Foreskin keratinocyte (primary cell): ENCODE measurements at places on chromosomes 4 and X.

GRCh38 chr4:1759818-1760223, 33.3 kb upstream of the FGFR3 start:
- DNase-seq, result no peak

- DNase-seq, result no peak
Measured at GRCh38 chrX:9577555-9577954, 112.7 kb downstream of the TBL1X start.

DNA sequence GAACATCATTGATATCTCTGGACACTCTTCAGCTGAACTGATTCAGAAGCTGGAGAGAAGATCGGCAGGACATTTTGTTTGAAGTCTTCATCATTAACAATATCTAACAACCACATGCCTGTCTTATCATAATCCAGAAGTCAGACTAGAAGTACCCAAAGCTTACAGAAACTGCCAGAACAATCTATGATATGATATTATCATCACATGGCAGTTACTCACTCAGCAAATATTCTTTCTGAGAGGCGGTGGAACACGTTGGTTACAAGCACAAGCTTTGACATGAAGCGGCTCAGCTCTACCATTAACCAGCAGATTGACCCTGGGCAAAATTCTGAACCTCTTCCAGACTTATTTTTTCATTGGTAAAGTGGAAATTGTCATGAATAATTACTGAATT, 69.4 kb upstream of the KIT start:
- peak; percentile 80 for DNase-seq

DNA sequence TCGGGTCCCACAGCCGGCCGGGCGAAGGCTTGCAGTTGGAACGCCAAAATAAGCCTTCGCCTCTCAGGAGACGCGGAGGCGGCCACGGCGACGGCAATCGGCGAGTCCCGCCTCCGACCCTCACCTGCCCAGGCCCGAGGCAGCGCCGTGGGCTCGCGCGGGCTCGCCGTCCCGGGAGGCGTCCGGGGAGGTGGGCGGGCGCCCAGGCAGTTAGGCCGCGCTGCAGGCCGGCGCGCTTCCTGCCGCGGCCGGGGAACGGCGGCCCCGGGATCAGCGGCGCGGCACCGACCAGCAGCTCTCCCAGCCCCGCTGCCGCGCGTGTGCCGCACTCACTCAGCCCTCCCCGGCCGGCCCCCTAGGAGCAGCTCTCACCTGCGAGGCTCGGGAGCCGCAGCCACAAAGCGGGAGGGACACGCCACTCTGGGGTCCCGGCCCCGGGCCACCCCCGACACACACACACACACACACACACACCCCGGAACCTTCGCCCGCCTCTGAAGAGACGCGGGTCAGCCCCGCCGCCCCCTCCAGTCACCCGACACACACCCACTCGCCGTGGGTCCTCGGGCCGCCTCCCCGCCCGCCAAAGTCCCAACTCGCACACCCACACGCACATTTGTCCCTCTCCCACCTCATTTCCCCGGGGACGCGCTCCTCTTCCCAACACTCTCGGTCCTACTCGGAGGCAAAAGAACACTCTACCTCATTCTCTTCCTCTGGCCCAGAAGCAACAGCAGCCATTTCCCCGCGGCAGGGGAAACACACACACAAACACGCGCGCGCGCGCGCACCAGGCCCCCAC, at the start of gene CNOT6L:
TSS of gene CNOT6L (minus strand) at position 767 of the 802 bp plus-strand sequence. CDS start at position 707, 60 bp downstream.
- DNase-seq, result peak; percentile 28

GRCh38 chr4:100823993-100824323, 306.1 kb upstream of the EMCN start:
- DNase-seq, result no peak

- DNase-seq, result peak; percentile 48
Measured at GRCh38 chrX:102659790-102660757, 8.8 kb downstream of the GPRASP1 start.

DNA sequence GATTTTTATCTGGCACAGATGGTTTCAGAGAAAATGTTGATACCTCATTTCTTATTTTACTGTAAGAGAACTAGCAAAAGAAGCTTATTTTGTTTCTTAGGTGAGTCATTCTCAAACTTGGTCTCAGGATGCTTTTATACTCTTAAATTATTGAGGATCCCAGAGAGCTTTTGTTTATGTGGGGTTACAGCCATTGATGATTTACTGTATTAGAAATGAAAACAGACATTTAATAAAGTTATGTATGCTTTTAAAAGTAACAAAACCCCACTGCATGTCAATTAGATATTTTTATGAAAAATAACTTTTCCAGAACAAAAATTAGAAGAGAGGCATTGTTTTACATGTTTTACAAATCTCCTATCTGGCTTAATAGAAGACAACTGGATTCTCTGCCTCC, 12.1 kb downstream of the USP9X start:
- no peak for DNase-seq

DNA sequence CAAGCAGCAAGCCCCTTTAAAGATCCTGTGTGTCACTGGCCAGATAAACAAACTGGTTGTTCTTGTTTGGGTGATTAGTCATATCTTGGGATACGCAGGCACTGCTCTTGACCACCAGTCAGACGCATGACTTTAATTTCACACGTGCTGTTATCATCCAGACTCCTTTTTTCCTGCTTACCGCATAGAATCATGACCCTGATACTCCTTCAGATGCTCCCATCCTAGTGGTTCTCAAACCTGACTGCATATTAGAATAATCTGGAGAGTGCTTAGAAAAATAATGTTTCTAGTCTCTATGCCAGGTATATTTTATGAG, 78.8 kb downstream of the CLDN22 start:
- peak; percentile 77 for DNase-seq

- no peak for DNase-seq
Measured at GRCh38 chrX:2638279-2638678, 52.8 kb upstream of the CD99 start.

DNA sequence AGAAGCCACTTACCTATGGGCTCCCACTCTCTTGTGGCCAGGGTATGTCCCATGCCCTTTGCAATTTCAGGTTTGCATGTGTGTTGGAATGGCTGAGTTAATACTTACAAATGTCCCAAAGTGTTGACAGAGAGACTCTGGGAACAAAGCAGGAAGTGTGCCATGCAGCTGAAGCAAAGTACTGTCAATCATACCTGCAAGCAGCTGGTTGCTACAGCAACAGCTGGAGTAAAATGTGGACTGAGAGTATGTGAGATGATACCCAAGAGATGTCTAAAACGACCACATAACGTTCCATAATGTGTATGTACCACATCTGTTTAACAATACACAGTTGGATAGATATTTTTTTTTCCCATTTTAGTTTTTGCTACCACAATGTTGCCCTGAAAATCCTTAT, 82.8 kb upstream of the CAMK2D start:
- no peak for DNase-seq

DNA sequence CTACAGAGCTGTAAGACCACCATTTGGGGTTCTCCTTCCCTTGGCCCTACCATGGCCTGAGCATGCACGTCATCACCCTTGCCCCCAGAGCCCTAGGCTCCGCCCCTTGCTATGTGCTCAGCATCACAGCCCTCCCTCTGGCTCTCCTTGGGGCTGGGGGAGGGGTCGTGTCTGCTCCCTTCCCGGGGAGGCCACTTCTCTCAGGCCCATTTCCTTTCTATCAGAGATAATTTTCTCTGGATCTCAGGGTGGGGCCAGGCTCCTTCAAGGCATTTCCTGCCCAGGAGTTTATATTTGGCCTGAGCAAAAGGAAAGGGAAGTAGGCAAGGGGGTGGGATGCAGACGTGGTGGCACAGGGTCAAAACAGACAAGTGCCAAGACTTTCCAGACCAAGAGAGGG, 55.9 kb downstream of the STARD8 start:
- DNase-seq, result no peak

GRCh38 chrX:154815274-154815818, 10.1 kb upstream of the MPP1 start:
- DNase-seq, result no peak

GRCh38 chr4:22071749-22072148, 123.2 kb upstream of the KCNIP4 start:
- DNase-seq, result peak; percentile 88

- peak; percentile 17 for DNase-seq
Measured at GRCh38 chr4:13605330-13605729, 22.2 kb downstream of the BOD1L1 start.

- DNase-seq, result no peak
Measured at GRCh38 chr4:122744229-122744628, 11.7 kb downstream of the BBS12 start.

GRCh38 chr4:1991596-1992434, 17.0 kb downstream of the NELFA start:
- no peak for DNase-seq

DNA sequence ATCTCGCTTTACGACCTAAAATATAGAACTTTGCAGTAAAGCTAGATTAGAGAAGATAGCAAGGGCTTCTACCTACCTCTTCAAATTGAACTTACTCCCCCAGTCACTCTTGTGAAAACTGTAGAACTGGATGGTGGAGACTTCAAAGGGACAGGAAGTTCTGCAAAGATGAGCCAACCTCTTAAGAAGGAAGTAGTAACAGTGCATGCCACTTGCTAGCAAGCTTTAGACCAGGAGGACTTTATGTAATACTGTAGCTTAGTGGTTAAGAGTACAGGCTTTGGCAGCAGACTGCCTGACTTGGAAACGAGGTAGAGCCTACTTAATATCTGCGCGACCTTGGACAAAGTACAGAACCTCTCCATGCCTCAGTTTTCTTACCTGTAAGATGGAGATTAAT, 27.5 kb upstream of the VBP1 start:
- DNase-seq, result no peak

- no peak for DNase-seq
Measured at GRCh38 chr4:180564026-180564425, 1679.2 kb upstream of the TENM3 start.

DNA sequence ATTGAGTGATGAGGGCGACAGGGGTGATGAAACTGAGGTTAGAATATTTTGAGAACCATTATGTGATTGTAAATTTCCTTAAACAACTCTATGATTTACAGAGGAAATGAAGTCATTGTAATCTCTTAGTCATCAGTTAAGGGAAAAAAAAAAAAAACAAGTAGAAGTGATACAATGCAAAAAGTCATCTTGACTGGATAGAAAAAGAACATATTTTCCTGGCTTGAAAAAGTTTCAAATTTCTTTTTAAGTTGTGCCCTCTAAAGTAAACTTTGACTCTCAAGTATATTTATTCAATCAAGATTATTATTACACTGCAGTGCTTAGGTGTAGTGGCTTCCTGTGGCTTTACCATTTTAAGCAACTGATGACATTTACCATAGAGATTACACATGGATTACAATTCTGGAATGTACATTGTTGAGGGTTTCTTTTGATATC, 40.6 kb downstream of the GABRB1 start:
- no peak for DNase-seq

GRCh38 chrX:8980756-8981155, 53.2 kb downstream of the FAM9B start:
- DNase-seq, result no peak

DNA sequence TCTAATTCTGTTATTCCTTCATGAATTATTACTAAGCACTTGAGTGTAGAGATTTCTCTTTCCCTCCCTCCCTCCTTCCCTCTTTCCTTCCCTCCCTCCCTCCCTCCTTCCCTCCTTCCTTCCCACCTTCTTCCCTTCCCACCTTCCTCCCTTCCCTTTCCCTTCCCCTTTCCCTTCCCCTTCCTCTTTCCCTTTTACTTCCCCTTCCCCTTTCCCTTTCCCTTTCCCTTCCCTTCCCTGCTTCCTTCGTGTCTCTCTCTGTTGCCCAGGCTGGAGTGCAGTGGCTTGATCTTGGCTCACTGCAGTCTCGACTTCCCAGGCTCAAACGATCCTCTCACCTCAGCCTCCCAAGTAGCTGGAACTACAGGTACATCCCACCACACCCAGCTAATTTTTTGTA, 49.4 kb upstream of the RAB40AL start:
- DNase-seq, result no peak

DNA sequence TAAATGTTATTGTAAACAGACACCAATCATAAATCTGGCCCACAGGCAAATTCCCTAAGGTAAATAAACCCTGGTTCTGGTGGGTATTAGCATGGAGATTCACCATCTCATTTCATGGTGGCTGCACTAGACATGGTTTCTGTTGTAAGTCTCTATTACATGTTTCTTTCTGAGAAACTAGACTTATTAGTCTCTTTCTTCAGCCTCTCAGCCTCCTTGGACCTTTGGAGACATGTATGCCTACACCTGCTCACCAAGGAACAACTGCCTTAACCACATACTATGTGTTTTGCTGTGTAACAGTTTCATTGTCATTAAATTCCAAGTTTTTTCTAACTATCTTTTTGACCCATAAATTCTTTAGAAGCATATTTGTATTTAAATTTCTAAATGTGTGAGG, 13.1 kb downstream of the DDIT4L start:
- DNase-seq, result no peak

DNA sequence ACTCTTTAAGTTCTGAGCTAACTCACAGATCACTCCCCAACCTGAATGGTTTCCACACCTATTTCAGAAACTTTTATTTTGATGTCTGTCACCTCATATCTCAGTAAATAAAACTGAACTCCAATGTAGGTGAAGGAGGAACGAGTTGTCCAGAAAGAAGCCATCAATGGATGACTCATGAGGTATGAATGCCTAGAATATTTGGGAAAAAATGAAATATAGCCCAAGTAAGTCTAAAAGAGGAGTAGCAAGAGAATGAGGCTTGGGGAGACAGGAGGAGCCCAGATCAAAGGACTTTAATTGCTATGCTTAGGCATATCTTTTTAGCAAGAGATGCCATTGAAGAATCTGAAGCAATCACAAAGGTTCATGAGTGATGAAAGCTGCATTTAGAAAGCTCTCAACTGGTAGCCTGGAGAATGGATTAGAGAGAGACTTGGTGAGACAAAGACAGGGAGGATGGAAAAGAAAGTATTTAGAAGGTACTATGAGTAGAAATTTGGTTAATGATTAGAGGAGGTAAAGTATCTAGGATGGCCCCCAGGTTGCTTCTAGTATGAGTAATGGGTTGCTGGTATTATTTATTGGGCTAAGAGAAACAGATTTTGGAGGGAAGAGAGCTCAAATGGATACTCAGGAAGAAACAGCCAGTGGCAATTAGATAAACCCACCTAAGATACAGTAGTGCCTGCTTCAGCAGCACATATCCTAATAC, 39.4 kb downstream of the NOCT start:
- no peak for DNase-seq

DNA sequence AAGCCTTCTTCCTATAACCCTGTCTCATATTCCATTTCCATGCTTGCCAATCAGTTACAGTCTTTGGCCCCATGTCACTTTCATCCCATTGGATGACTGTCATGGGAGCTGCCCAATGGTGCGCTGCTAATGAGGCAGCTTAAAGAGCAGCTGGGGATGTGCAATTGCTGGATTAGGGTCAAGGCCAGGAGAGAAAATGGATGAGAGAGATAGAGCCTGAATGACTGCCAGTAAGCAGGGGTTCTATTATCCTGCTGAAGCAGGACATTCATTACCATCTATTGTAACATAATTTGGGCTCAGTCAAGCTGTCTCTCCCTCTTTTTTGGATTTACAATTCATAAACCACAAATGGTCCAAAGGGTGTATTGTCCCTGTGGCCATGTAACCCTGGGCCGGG, 909.0 kb downstream of the CENPC start:
- no peak for DNase-seq

DNA sequence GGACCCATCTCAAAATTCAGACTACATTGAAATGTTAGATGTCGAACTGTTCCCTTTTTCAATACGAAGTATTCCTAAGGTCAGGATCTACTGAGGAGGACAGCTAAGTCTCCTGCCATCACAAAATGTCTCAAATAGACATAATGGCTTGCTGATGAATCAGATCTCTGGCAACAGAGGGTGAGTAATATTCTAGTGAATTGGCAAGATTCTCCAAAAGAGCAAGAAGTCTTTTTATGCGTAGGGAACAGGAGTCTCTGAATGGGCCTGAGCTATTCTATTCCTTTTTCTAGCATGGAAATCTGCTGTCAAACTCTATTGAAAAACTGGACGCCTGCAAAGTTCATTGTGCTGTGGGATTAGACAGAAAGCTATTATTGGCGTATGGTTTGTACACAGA, 145.4 kb downstream of the FNIP2 start:
- DNase-seq, result peak; percentile 33
